ENCODE measurements at places on chromosomes 5 and 9.

DNA sequence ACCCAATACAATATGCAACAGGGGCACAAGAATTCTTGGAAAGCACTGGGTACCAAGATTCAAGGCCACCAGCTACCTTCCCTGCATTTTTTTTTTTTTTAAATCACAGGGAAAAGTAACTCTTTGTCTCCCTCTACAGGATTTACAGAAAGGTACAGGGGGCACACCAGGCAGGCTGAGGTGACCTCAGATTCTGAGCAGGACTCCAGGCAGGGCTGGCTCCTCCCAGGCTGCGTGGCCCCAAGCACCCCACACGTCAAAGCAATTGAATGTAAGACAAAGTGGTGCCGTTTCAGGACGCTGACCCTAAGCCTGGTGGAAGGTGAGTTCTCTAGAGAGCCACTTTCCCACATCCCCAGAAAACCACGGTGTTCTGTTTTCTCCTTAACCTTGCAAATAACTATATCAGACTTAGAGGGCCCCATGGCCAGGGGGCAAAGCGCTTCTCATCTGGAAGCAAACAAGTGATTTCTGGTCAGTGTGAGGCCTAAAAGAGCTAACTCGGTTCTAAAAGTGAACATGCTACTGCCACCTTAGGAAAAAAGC lies 222.6 kb downstream of the ROR2 start:
- peak; percentile 22 for DNase-seq

DNA sequence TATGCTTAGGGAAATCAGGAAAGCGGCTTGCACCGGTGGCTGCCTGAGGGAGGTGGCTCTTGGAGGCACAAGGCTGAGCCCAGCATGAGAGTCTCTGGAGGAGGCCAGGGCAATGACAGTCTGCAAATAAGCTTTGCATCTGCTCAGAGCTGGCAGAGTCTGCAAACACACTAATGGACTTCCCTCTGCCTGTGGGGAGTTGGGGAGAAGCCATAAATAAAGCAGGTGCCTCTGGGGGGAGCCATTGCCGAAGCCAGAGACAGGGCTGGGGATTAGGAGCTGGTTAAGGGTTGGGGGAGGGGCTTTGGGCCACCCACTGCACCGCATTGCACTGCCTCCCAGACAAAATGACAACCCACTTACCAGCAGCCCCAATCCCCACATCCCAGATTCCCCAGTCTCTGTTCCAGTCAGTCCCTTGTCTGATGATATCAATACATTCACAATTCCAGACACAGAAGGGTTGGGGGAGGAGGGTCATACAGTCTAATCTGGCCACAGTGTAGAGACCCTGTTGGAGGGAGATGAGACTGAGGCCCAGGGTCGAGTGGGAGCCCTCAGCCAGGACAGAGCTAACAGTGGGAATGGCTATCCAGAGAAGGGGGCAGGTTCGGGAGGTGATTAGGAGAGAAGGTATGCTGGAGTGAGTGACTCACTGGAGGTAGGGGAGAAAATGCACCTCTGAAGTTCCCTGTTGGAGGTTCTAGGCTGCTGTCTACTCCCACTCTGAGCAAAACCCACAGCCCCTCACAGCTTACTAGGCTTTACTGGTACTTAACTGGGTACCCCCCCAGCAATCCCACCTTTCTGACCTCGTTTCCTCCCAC lies 53.7 kb downstream of the PAX5 start:
- no peak for DNase-seq

DNA sequence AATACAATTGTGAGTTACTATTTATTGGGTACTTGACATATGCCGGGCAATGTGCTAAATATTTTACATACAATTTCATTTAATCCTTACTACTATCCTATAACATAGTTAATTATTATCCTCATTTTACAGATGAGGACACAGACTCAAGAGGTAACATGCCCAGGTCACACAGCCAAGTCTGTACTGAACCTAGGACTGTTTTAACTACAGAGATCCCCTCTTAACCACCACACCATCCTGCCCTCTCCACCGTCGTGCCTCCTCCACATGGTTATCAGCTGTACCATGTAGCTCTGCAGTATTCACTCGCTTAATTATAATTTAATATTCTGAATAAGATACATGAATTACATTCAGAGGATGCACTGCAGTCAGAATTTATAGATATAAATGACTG lies 5.3 kb downstream of the RAB14 start:
- no peak for DNase-seq

- DNase-seq: peak; percentile 36
These were observed 211.5 kb downstream of the SEC61B start for GRCh38 chr9:99433555-99433954.

- DNase-seq: no peak
These were observed 89.6 kb upstream of the BASP1 start for GRCh38 chr5:17127743-17128231.

DNA sequence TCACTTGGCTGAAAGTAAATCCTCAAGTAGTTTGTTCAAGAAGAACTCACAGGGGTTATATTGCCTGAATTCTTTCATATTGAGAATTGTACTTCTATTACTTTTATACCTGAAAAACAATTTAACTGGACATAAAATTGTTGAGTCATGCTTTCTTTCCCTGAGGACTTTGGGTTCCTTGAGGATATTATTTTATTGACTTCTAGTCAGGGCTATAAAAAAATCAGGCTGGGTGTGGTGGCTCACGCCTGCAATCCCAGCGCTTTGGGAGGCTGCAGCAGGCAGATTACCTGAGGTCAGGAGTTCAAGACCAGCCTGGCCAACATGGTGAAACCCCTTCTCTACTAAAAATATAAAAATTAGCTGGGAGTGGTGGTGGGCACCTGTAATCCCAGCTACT lies 17.9 kb upstream of the CDC42SE2 start:
- no peak for DNase-seq

GRCh38 chr5:112694853-112695709 lies 42.6 kb upstream of the APC start:
- DNase-seq: no peak

DNA sequence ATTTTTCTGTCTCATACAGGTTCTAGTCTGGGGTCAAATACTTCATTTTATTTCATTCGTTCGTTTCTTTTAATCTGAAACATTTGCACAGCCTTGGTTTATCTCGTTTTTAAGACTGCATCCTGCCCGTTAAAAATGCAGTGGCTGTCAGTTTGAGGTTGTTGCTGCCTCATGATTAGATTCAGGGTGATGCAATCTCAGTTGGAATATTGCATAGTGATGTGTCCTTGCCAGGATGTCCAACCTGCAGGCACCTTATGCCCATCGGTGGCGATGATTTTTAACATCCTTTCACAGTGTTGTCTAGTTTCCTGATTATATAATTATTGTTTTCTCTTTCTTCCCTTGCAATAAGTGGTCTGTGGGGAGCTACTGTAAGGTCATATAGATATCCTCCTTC lies 45.1 kb downstream of the SH3GL2 start:
- DNase-seq: no peak

GRCh38 chr5:81213070-81213469 lies 20.1 kb upstream of the CKMT2 start:
- DNase-seq: no peak

DNA sequence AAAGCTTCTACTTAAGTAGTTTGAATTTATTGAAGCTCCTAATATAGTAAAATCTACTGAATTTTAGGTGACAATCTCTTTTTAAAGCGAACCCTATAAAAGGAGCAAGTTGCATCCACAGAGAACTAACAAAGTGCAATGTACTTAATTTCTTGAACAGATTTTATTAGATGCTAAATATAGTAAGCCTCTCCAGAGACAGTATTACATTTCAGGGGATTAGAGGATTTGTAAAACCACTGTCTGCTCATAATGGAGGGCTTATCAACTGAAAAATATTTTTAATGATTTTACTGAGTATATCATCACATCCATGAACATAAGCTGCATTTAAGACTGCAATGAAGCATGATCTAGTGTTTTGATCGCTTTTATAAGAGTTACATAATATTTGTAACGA lies 230.0 kb upstream of the EFNA5 start:
- no peak for DNase-seq

DNA sequence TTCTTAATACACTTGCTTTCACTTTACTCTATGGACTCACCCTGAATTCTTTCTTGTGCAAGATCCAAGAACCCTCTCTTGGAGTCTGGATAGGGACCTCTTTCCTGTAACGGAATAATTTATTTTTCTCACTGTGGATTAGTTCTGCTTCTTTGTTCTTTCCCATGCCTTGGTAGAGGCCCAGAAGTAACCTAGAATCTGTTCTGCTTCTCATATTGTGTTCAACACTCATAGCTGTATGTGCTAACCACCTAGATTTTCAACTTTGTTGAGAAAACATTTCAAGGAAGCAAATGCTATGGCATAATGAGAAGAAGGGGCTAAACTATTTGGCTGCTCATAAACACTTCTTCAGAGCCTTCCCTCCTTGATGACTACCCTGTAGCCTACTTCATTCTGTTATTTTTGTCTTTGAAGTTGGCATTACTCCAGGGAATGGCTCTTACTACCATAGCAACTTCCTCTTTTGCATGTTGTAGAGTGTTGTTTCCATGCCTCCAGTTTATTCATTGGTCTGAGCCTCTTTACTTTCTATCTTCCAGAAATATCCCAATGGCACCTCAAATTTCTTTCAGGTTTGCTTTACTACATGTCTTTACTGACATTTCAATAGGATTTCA lies 74.3 kb downstream of the KIAA0825 start:
- no peak for DNase-seq

DNA sequence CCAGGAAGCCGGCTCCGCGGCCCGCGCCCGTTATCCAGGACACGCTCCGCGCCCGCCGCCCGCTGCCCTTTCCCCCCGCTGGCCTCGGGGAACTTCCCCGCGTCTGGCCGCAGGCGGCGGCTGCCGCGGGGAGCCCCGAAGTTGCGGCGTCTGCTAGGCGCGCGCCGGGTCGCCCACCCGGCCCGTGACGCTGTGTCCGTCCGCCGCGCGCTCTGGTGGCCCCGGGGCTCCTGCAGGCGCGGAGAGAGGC lies 621 bp upstream of the GCNT4 start:
- DNase-seq: no peak

GRCh38 chr5:3602785-3603502 lies 7.3 kb downstream of the IRX1 start:
- DNase-seq: no peak

DNA sequence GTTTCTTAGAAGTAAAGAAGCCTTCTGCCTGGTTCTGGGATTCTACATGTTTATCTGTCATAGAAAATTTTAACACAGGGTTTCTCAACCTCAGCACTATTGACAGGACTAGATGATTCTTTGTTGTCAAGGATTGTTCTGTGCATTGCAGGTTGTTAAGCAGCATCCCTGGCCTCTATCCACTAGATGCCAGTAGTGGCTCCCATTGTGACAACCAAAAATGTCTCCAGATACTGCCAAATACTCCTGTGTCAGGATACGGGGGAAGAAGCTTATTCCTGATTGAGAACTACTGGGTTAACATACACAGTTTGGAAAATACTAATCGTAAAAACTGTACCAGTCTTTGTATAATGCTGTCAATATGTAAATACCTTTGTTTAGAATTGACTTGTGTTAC lies 167.1 kb downstream of the NIPBL start:
- no peak for DNase-seq

DNA sequence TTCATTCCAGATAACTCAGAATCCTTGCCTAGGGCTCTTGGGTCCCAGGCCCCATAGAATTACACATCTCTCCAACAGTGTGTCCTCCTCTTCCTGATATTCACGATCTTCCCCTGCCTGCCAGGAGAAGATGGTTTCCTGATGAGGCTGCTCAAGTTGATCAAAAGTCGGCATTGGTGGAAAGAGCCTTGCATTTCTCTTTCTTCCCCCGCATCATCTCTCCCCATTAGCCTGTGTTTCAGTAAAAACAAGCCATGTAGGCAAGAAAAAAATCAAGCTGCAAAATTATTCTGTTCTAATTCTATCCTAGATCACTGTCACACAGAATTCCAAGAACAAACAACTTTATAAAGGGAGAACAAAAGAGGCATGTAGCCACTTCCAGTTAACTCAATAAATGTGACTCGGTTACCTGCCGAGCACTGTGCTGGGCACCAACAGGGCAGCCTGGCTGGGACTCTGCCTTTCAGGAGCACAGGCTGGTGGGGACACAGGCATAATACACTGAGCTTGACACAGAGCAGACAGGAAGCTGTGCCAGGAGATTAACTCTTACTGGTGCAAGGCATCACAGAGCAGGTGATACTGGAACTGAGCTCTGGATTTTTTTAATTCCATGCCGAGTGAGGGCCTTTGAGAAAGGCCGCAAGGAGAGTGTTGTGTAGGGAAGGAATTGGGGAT lies 25.6 kb downstream of the TMOD1 start:
- no peak for DNase-seq

- no peak for DNase-seq
These were observed 120.6 kb downstream of the PTTG1 start for GRCh38 chr5:160542281-160542680.

- no peak for DNase-seq
These were observed 251.2 kb downstream of the PLK2 start for GRCh38 chr5:58208674-58209073.

DNA sequence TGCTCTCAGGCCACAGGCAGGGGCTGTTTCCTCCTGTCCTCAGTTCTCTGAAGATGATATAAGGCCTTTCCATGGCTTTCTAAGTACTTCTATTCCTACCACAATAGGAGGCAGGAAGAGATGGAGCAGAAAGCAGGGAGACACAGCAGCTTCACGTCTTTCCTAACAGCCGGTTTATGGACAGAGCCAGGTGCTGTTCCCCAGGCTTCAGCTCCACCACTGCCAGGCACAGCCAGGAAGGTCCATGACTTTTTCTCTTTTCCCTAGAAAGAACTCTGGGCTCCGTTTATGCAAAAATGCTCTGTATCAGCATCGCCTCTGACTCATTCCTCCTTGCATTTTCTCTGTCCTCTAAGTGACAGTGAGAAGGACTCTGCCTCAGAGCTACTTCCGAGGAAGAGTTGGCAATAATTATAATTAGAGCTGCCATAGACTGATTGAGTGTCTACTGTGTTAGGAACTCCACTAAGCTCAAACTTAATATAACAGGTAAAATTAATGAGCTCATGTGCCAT lies 478.5 kb downstream of the RASEF start:
- DNase-seq: no peak

GRCh38 chr9:119366909-119367682 lies 2.1 kb downstream of the BRINP1 start:
- no peak for DNase-seq

DNA sequence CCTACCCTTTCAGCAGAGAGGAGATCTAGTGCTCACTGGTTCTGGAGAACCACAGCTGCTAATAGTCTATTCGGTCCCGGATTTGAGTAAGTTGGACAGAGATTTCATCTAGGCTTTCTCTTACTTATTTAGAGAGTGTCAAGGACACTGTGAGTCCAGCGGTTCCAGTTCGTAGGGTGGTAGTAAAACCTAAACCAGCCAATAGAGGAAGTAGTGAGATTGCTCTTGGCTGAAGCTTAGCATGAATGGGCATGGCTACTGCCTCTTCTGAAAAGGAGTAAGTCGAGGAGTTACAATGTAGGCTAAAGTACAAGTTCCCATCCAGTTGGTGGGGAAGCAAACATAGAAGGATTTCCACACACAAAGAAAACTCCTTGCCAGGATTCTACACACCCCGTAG lies 109.6 kb upstream of the MOCS2 start:
- DNase-seq: no peak

GRCh38 chr5:176888016-176888864 lies 10.9 kb downstream of the HK3 start:
- DNase-seq: no peak
